ENCODE measurements at places on chromosomes 5 and 9.

DNA sequence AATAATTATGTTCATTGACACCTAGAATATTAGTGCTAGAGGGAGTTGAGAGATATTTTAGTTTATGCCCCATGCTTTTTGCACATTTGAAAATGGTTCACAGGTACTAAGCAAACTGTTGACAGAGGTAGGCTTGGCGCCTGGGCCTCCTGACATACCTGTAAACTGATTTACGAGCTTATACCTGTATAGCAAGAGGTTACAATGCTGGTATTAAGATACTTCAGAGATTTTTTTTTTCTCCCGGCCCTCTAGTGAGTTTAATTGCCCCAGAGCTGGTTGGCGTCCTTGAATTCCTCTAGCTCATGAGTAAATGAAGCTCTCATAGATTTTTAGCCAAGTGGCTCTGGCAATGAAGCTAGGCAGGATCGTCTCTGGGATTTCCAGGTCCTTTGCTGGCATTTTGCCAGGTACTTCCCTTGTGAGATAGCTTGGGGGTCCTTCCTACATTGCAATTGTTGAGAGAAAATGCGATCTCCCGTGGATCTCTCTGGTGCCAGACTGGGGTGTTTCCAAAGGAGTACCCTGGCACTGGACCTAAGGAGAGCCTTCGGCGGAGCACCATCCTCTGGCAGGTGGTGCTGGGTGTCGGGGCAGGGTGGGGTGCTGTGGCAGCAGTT lies 9.0 kb downstream of the SLC36A1 start:
- DNase-seq, result no peak

GRCh38 chr5:4387290-4387689 lies 752.8 kb upstream of the ADAMTS16 start:
- no peak for DNase-seq

DNA sequence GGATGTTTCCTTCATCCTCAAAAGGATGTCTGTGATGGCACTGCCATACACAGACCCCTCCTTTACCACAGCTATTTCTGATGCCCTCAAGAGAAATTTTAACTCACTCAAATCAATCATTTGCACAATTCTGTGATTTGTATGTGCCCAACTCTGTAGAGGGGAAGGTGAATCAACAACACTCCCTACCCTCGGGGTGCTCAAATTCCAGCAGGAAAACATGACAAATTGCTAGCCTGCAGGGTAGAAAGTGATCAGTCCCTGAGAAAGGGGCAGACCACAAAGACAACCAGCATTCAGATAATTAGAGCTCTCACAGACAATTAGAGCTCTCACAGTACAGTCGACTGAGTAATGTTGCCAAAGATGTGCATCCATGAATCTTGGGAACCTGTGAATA lies 45.3 kb upstream of the FOXE1 start:
- no peak for DNase-seq

- no peak for DNase-seq
These were observed 17.8 kb upstream of the SLC6A19 start for GRCh38 chr5:1183424-1184162.

- no peak for DNase-seq
These were observed 207.7 kb downstream of the SREK1 start for GRCh38 chr5:66351813-66352212.

- DNase-seq, result no peak
These were observed 37.1 kb downstream of the CAMK2A start for GRCh38 chr5:150252489-150252888.

DNA sequence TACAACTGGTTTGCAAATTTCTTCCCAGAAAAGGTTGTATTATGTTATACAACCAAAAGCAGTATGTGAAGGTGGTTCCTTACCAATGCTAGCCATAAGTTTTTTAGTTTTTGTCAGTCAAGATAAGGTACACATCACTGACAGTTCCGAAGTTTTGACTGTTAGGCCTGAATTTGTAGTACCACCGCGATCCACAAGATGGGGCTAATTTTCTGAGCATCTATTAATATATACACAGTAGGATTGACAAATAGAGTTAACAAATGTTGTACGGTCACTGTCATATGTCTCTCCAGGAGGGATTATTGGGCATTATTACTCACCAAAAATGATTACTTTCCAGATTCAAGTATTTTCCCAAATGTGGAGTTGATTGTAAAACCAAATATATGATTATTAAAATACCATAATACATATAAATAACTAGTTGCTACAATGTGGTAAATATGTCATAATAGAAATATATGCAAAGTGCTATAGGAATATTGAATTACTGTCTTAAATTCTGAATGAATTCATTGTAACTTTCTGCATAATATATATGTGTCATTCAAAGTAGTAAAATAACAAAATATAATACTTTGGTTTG lies 28.4 kb upstream of the LRRC19 start:
- DNase-seq, result no peak

DNA sequence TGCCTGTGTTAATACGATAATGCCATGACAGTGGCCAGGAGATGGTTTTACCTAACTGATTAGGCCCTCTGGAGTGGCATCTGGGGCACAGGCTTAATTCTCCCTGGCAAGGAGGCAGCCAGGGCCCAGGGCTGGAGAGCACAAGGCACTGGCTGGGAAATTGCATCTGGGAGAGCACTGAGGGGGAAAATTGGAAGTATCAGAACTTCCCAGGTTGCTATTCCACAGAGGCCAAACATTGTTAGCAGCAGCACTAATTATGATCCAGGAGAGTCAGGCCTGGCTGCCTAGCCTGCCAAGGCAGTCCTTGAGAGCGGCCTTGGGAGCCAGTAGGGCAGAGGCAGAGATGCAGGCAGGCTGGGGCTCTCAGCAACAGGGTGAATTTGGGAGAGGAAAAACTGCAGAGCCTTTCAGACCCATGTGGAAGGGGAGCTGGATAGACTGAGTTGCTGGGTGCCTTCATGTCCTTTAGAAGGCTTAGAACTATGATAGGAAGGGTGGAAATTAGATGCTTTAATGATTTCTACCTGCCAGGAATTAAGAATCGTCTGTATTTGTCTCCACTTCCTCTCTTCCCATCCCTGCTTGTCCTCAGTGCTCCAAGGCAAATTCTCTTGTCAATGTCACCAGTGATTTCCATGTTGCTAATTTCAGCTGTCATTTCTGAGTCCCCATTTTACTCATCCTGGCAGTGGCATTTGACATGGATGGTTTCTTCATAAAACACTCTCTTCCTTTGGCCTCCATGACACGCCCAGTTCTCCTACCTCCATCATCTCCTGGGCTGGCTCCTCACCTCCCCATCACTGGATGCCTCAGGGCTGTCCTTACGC lies 56.1 kb upstream of the HSPA9 start:
- DNase-seq, result no peak

DNA sequence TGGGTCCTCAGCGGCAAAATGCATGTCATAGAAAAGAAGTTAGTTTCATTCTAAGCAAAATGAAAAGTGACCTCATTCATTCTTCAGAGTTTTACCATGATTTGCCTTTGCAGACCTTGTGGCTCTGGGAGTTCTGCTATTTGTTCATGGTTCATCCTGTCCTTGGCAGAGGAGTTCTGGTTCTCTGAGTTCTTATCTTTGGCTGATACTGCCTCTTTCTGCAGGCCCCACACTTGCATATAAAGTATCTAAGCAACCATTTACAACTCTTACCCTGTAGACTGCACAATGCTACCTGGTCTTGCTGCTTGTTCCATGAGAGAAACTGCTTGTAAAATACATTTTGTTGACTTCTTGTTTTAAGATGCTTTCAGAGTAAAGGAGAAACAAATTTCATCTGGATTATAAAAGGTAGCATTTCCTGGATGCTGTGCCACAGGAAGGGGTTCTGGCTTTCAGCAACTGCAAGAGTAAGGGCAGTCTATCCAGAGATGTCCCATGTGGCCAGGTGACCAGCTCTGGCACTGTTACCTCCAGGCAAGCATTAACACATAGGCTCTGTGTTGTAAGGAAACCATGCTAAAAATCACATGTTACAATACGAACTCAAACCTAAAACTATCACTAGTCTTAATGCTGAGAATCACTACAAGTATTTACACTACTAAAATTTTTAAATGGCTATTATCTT lies 513.2 kb downstream of the SPOCK1 start:
- no peak for DNase-seq

GRCh38 chr9:127555840-127556820 lies 55.9 kb upstream of the STXBP1 start:
- DNase-seq, result peak; percentile 87

DNA sequence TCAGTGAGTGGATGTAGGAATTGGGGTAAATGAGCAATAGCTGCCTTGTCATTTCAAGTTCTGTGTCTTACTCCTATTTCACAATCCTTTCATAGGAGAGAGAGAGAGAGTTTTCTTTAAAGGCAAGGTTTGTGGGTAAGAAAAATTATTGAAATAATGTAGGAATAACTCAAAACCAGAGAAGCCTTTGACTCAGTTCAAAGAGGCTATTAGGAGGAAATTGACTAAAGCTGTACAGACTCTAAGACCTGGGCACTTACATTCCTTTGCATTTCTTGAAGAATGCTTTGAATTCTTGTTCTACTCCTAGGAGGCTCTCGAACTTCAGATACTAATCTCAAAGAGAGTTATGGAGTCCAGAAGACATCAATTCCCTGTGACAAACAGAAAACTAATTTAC lies 257.1 kb downstream of the FBXL7 start:
- DNase-seq, result no peak
